Left renal pelvis (tissue), 4 donors: ENCODE measurements at places on chromosomes 12 and 14. TPM values are rescaled to one million over a fixed set of nuclear protein-coding genes. Genes with fewer than 3 reads are reported as not detected.

GRCh38 chr14:22997676-22998323 is 12.1 kb downstream of the C14orf93 start:
- DNase-seq = no peak

DNA sequence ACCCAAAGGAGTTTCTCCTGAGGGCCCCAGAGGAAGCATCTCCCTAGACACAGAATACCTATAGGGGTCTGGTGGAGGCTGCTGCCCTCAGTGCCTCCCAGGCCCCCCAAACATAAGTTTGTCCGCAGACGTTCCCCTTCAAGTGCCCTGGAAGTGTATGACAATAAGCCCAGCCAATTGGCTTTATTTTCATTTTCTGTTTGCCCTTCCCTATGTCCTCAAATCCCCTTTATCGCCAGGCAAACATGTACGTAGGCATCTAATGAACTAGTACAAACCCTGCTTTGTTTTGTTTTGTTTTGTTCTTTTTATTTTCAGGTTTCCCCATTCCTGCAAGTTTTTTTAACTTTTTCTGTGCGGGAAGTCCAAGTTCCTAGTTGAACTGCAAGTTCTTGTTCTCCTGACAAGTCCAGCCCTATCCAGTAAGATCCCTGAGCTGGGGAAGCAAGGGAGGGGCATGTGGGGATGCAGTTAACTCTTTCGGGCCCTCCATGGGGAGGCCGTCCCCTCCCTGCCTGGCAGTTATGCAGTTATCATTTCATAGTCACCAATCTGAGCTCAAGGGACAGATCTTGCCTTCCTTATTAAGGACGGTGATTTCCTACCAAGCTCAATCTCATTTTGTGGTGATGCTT is 141.9 kb downstream of the KCNA5 start:
- no peak for DNase-seq

GRCh38 chr12:19752712-19753111 is 313.4 kb downstream of the AEBP2 start:
- DNase-seq = no peak

DNA sequence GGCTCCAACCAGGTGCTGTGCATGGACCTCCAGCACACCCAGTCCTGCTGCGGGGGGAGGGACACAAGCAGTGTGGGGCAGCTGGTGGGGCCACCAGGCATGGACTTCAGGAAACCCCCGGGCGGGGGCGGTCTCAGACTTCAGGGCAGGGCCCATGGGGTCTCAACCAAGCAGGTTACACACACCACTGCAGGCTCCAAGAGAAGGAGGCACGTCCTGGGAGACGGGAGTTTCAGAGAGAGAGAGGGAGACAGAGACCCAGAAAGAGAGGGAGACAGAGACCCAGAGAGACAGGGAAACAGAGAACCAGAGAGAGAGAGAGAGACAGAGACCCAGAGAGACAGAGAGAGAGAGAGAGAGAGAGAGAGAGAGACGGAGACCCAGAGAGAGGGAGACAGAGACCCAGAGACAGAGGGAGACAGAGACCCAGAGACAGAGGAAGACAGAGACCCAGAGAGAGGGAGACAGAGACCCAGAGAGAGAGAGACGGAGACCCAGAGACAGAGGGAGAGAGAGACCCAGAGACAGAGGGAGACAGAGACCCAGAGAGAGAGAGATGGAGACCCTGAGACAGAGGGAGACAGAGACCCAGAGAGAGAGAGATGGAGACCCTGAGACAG is 128.9 kb downstream of the NCOR2 start:
- no peak for DNase-seq

DNA sequence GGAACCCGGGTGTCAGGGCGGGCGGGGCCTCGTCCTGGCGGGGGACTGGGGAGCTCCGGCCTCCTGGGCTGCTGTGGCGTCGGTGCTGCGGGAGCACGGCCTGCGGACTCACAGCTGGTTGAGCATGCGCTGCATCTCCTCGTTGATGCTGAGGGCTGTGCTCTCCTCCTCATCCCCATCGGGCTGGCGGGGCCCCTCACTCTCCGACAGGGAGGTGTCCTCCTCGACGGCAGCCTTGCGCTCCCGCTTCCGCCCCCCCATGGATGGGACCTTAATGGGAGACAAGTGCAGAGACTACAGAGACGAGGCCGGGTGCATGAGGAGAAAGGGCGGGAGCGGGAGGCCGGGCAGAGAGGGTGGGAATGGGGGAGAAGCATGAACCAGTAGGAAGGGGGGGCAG is 7.3 kb downstream of the IFFO1 start:
- DNase-seq = no peak

DNA sequence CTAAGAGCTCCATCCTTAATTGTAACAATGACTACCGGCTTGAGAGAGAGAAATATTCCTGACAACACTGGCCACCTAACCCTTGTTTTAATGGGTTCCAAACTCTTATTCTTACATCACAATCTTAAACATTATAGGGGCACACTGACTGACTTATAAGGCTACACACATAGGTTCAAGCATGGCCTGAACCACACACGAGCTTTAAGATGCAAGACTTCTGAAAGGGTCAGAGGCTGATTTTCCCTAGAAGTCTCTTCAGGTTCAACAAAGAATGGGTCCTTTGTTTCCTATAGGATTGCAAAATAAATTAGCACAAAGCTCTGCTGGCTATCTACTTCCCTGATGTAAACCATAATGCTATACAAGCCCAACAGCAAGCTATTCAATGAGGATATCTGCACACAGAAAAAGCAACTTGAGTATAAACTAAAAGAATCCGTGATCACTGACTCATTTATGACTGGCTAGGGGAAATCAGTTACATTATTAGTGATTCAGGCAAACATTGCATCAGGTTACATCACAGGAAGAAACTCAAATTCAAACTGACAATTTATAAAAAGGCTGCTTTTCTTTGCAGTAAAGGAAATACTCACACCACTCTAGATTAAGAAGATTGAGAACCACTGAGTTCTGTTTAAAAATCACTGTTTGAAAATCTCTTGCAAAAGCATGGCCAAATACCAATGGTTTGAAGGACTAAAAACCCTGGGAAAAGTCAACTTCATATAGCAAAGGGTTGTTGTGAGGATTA is 8.5 kb downstream of the BTG1 start:
- DNase-seq = no peak

DNA sequence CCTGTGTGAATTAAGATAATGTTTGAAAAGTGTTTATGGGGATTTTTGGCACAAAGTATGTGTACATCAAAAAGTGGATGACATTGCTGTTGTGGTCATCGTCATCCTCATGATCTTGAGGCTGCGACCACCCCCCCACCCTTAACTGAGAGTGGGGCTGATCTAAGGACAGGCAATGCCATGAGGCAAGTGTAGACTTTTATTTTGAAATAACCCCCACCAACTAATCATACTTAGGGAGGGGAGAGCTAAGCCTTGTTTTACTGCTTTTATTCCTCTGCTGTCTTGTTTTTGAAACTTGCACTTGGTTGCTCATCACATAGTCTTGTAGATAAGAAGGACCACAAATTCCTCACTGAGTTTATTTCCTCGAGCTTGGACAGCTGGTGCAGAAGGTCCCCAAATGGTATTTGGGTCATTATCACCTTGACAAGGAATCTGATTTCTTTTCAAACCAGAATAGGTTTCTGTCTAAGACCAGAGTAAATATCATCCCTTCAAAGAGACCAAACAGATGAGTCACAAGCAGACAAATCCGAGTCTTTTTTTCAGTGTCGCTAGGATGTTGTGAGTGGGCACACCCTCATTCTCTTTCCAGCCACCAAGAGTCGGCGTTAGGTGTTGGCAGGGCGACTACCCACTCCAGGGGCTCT is 23.9 kb upstream of the SMOC1 start:
- no peak for DNase-seq

- DNase-seq = no peak
Observed at GRCh38 chr12:45326358-45326975, 110.6 kb downstream of the ANO6 start.

Gene KLRF1
- polyA plus RNA-seq = 0.42 TPM

GRCh38 chr14:91904483-91904882 is 37.1 kb upstream of the TC2N start:
- no peak for DNase-seq

DNA sequence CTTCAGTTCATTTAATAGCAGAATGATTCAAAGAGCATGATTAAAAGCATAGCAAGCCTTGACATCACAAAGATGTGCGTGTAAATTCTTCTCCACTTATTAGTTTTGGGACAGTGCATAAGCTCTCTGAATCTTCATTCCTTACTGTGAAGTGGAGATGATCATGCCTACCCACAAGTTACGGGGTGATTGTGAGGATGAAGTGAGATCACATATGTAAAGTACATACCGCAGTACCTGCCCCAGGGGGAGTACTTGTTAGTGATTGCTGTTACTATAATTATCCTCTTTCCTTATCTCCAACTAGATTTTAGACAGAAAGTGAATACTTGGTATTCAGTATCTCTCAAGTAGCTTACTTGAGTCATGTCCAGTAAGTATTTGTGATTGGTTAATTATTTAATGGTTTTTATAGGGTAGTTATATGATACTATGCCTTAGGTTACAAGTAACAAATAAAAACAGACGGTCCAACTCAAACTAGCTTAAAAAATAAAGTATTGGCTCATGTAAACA is 6.0 kb downstream of the RAD9B start:
- DNase-seq = no peak

GRCh38 chr12:67413577-67413976 is 144.4 kb downstream of the CAND1 start:
- DNase-seq = no peak

DNA sequence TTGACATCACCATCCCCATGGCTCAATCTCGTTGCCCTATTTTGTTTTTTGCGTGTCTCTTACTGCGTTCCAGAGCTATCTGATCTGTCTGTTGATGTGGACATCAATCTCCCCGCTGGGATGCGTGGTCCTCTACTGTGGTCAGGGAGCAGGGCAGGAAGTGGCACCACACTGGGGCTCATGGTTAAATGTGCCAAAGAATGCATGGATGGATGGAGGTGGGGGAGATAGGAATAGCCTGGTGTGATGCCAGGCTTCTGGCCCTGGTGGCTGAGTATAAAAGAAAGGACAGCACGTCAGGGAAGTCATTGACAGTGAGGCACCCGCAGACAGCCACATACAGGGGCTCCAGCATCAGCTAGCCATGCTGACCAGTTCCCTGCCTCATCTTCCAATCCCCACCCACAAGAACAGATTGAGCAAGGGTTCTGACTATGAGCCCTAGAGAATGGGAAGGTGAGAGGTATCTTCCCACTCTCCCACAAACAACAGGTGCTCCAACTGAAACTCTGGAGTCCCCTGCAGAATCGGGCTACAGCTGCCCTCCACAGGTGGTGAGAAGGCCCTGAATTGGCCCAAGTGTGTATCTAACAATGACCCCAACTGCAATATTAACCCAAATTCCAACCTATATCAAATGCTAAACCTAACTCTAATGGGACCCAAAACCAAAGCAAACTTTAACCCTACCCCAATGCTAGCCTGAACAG is 2.7 kb upstream of the BEGAIN start:
- no peak for DNase-seq

DNA sequence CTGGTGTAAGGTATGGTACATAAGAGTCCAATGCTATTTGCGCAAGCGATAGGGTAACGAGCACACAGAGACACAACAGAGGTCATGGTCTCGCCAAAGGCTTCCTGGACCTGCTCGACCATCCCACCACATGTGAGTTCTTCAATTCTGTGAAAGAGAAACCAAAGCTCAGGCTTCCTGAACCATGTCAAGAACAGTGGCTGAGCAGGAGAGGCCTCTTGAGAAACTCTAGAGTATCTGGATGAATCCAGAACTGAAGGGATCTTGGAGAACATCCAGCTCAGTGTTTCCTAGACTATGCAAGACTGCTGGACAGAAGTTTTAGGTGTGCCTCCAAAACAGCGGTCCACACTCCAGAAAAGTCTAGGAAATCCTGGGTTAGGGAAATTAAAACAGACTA is 114.5 kb downstream of the TRAFD1 start:
- no peak for DNase-seq

Gene IAPP
- polyA plus RNA-seq = not detected

- no peak for DNase-seq
Observed at GRCh38 chr12:89346741-89347324, 5.5 kb downstream of the DUSP6 start.

DNA sequence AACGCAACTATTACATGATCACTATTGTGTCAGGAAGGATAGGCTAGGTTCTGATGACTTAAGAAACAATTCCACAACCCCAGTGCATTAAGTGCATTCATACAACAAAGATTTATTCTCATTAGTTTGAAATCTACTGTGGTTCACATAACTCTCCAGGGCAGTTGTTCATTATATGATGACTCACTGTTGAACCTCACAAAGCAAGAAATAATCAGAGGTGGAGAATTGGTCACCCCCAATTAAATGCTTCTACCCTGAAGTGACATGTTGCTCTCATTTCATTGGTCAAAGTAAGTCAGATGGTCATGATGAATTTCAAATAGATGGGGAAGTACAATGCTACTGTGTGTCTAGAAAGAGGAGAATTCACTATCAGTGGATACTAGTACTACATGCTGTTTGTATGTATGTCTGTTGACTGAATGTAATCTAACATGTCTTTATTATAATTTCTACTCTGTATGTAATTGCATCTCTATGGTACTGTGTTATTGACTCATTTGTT is 6.1 kb upstream of the HELB start:
- no peak for DNase-seq

DNA sequence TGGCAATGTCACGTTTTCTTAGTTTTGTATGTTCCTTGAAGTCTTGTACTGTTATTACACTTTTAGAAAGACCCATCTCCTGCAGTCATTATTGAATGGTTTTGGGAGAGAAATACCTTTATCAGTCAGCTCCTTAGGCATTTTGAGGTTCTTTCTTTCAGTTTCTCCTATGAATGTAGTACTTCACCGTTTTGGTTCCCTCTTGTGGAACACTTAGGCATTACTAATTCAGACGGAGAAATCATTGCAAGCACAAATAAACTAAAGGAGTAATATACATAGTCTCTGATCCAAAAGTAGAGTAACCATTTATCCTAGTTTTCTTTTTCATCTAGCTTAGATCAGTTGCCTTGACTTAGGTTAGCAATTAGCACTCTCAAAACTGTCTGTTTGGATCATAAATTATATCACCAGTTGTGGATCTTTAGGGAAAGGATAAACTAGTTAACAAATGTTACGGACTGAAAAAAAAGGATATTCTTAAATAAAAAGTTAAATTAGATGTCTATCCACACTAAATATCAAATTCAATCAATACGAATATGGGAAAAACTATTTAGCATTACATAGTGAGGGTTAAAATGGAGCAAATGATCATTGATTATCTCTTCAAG is 1538.3 kb upstream of the SEL1L start:
- DNase-seq = no peak

Gene CDC42BPB
- polyA plus RNA-seq = 67.2 TPM

GRCh38 chr12:114812858-114813761 is 129.1 kb upstream of the TBX3 start:
- DNase-seq = no peak
